ENCODE measurements at places on chromosomes 11 and 22. TPM values are rescaled to one million over a fixed set of nuclear protein-coding genes. Genes with fewer than 3 reads are reported as not detected.

The VSTM5 gene
- 0.31 TPM for total RNA-seq

The CEND1 gene
- 0.04 TPM for total RNA-seq

The NXPE2 gene
- total RNA-seq = 0.18 TPM

The OR51B5 gene
- 0.31 TPM for total RNA-seq

The DDTL gene
- total RNA-seq = 0.80 TPM

The OR8A1 gene
- total RNA-seq = 0.22 TPM

The GNG3 gene
- total RNA-seq = not detected
